SJSA1 (cell line): ENCODE measurements at places on chromosomes 4 and X.

- DNase-seq: no peak
Measured at GRCh38 chr4:153074486-153074885, 129.8 kb upstream of the TRIM2 start.

DNA sequence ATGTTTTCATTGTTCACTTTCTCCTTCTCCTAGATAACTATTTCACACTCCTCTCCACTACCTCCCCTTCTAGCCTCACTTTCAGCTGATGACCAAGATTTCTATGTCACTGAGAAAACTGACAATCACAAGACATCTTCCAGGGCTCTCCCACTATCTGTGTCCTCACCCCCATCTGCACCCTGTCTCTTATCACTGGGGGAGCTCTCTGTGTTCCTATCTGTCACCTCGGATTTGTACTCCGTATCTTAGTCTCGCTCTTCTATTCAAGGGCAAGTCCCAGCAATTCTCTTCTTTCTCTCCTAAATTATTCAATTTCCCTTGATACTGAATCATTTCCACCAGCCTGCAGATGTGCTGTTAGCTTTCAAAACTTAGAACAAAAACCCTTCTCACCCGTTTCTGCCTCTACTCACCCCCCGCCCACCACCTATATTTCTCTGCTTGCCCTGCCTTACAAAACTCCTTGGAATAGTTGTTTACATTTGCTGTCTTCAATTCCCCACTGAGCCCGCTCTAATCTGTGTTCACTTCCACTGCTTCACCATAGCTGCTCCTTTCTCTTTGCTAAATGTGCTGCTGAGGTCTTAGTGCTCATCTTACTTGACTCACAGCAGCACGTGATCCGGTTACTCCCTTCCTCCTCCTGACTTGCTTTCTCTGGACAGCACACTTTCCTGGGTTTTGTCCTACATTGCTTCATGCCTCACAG, 293.2 kb downstream of the UNC5C start:
- no peak for DNase-seq

GRCh38 chrX:153491351-153491914, 3.3 kb upstream of the BGN start:
- DNase-seq: no peak

DNA sequence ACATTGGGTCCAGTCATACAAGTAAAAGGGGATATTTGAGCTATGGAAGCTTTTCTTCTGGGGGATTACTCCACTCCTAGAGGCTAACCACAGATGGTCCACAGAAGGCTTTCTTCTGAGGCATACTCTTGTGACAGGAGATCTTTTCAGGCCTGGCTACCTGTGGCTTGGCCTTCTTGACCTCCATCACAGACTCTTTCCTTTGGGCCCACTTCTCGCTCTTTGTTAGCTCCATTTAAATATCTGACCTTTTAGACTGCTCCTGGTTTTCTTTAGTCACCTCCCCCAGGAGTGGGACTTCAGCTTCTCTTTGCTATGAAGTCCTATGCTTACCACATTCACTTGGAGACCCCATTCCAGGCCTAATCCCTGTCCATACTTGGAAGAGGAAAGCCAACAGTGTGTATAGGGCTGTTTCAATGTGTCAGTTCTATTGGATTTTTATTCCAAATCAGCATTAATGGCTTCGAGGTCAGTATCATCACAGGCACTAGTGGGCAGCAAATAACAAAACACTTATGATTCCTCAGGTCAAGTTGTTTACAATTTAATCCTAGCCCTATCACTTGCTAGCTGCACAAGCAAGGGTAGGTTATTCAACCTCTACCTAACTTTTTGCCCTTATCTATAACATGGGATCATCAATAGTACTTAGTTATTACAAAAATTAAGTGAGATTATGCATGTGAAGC, 26.3 kb downstream of the GPC3 start:
- DNase-seq: no peak

DNA sequence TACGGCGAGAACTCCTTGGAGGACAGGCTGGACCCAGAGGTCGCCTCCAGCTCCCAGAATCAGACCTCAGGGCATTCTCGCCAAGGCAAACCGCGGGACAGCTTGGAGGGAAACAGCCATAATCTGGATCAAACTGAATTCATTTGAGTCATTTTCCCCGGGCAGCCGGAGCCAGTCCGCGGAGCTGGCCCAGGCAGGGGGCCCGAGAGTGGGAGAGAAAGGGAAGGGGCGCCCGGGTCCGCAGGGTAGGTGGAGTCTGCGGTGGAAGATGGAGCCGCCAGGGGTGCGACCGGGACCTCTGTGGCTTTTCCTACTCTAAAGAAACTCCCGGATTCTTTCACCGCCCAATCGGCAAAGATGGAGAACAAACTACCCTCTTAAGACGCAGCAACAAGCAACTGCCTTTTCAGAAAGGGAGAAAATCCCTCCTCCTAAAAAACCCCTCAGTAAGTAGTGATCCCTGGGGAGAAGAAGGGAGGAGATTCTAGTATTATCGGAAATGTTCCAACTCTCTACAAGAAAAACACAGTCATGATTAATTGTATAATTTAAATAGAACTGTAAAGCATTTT, 5.2 kb downstream of the NKX3-2 start:
- no peak for DNase-seq

- DNase-seq: no peak
Measured at GRCh38 chr4:119962631-119963030, 104.0 kb downstream of the MAD2L1 start.

- no peak for DNase-seq
Measured at GRCh38 chrX:30714138-30714537, 60.9 kb downstream of the GK start.

- DNase-seq: no peak
Measured at GRCh38 chr4:1198098-1198844, 25.9 kb upstream of the SPON2 start.

DNA sequence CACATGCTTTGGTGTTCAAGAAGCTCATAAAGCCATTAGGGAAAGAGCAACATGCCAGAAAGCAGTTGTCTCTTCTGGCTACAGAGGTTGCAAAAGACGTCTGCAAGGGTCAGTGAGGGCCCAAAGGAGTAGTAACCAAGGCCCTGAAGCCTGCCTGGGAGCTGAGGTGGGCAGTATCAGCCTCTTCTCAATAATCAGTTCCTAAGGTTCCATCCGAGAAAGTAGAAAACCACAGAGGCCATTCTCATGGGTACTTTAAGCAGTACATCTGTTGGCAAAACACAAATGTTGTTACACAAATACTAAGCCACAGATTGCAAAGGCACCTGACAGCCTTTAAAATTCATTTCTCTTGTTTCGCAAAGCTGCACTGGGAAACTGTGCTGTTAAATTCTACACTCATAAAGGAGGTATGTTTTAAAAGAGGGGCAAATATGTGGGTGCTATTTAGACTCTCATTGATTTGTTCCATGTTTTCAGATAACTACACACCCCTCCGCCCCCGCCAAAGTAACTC, 37.7 kb downstream of the MECP2 start:
- DNase-seq: no peak

DNA sequence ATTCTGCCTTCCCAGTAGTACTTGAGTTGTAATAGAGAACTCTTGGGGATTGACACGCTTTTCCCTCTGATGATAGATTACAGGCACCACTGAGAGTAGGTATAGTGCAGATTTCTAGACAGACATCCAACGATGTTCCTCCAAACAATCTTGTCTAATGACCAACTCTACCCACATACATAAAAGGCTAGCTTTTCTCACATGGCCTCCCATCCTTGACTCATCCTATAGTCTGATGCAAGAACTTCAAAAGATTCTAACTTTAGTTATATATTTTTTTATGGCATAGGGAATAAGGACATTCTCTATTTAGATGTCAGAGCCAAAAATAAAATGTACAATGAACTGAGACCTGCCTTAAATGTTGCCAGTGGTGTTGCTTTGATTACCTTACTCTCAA, 60.9 kb downstream of the GLRA2 start:
- no peak for DNase-seq

- DNase-seq: no peak
Measured at GRCh38 chr4:91113130-91113706, 986.0 kb downstream of the CCSER1 start.

DNA sequence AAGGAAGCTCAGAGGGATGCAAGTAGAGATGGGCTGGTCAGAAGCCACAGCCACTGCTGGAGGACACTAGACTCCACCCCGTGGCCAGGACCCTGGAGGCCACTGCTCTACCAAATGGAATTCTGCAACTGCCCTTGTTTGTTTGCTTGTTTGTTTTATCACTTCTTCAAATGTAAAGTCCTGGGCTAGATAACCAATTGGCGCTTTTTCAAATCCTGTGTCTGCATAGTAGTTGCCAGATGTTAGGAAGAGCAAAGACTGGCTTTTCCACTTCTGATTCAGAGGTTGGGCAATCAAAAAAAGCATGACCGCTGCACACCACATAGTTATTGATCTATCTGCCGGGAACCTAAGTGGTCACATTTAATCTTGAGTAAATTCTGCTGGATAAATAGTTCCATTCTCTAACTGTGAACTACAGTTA, 255.2 kb upstream of the SFRP2 start:
- no peak for DNase-seq

DNA sequence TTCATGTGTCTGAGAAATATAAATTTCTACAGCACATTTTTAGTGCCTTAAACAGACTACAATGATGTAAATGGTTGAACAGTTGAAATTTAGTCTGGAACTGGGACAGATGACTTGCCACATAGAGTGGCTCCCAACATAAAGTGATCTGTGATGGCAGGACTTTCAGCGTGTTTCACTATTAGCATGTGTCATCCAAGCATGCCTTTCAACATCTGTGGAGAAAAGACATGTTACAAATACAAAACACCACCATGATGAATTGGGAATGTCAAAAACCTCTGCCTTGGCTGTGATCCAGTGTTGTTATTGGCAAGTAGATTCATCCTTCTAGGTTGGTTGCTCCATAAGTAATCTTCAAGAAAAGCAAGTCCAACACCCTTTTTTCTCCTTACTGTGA, 348.7 kb downstream of the MAPK10 start:
- DNase-seq: no peak

GRCh38 chr4:112377594-112378242, 80.5 kb downstream of the ALPK1 start:
- no peak for DNase-seq
